ENCODE measurements at places on chromosomes 4 and X.
A peak's percentile ranks its signal among the peaks of the same experiment; 100 is the strongest.

- no peak for DNase-seq
Observed at GRCh38 chrX:48785186-48785539, 1.2 kb upstream of the GATA1 start.

DNA sequence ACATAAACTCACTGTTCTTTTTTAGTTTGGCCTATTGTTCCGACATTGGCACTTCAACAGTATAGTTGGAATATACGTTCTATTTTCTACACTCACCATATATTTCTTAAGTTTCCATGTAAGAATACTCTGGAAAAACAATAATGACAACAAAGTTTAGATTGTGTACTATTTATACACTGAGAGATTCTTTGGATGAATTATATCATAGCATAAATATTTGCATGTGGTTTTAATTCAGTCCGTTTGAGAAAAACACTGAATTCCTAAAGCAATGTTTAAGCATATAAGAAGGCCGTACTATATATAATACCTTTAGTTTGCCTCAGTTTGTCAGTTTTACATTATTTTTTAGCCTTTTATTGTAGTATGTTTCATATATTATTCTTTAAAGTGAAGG, 82.4 kb downstream of the RAP1GDS1 start:
- no peak for DNase-seq

GRCh38 chrX:123481913-123482851, 250.7 kb downstream of the THOC2 start:
- DNase-seq: no peak

- no peak for DNase-seq
Observed at GRCh38 chrX:8731559-8732395, at the start of gene ANOS1. TSS of gene ANOS1 (minus strand) at chrX:8732137. CDS start at chrX:8732036, 101 bp downstream.

- no peak for DNase-seq
Observed at GRCh38 chr4:48633657-48634056, 143.6 kb downstream of the ZAR1 start.

GRCh38 chrX:26851981-26852380, 611.2 kb downstream of the PPP4R3C start:
- DNase-seq: no peak

- no peak for DNase-seq
Observed at GRCh38 chr4:54855191-54855854, 197.6 kb downstream of the KIT start.

DNA sequence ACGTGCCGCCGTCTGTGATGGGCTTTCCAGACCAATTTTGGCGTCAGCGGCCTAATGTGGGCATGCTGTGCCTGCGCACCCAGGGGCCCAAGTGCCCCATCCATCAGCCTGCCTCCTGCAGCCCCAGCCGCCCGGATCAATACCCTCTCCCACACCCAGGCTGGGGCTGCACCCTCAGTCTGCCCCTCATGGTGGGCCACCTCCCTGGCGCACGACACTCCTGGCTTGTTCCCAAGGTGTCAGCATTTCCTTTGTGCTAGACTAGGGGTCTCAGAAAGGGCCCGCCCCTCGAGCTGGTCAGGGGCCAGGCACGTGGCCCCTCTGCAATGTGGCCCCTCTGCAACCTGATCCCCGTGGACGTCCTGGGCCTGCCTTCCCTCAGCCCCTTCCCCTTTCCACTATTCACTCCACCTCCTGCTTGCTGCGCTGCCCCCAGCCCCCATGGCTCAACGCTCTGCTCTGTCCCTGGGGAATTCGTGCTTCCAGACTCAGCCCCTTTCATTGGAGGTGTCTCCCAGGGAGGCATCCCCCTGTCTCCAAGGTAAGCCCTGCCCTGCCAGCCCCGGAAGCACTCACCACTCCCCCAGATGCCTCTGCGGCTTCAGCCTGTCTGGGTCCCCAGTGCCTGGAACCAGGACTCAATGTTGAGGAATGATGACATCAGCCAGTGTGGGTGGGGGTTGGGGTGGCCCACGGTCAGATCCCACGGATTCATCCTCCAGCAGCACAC, 130.8 kb downstream of the HMX1 start:
- no peak for DNase-seq

DNA sequence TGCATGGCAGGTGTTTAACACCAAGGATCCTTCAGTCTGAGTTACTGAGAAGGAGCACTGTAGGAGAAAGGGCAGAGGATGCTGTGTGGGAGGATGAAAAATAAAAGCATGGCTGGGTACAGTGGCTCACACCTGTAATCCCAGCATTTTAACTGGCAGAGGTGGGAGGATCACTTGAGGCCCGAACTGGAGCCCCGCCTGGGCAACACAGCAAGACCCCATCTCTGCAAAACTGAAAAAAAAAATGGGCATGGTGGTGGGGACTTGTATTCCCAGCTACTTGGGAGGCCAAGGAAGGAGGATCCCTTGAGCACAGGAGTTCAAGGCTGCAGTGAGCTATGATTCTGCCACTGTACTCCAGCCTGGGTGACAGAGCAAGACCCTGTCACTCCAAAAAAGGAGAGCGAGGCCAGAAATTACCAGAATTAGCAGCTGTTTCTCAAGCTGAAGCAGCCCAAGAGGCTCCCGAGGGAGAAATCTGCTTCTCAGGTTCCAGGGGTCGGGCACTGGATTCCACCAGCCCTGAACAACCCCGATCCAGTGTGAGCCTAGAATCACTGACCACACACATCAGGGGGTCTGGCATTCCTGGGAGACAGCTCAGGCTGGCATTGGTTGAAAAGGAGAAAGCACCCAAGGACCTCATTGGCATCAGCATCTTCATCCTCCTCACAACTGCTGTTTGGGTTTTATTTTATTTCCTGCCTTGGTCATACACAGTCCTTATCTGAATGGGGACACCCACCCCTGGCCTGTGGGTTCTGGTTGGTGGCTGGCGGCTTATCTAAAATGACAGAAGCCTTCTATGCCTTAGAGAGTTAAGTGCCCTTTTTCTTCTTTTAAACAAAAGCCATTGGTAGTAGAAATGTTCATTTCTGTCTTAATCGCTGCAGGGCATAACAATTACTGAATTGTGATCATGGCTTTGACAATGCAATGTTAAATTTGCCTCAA, 66.3 kb upstream of the TRIM2 start:
- DNase-seq: no peak

GRCh38 chr4:41323179-41323578, 66.5 kb downstream of the UCHL1 start:
- DNase-seq: no peak

- no peak for DNase-seq
Observed at GRCh38 chrX:138865093-138865649, 153.7 kb upstream of the FGF13 start.

DNA sequence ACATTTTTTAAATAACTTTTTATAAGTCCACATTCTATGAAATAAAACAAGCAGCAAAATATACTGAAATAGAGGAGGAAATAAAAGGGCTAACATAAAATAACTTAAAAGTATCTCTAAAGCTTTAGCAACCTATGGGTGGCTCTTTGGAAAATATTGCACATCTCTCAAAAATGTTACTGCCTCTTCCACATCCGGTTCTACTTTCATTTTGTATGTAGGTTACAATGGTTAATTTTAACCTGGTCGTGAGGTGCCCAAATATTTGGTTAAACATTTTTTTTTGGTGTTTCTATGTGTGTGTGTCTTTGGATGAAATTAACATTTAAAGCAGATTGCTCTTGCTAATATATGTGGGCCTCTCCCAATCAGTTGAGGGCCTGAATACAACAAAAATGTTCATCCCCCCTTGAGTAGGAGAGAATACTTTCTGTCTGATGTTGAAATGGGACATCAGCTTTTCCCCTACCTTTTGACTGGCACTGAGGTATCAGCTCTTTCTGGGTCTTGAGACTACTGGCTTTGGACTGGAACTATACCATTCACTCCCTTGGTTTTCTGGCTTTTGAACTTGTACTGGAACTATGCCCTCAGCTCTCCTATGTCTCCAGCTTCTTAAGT, 353.0 kb downstream of the ADAM29 start:
- DNase-seq: no peak

DNA sequence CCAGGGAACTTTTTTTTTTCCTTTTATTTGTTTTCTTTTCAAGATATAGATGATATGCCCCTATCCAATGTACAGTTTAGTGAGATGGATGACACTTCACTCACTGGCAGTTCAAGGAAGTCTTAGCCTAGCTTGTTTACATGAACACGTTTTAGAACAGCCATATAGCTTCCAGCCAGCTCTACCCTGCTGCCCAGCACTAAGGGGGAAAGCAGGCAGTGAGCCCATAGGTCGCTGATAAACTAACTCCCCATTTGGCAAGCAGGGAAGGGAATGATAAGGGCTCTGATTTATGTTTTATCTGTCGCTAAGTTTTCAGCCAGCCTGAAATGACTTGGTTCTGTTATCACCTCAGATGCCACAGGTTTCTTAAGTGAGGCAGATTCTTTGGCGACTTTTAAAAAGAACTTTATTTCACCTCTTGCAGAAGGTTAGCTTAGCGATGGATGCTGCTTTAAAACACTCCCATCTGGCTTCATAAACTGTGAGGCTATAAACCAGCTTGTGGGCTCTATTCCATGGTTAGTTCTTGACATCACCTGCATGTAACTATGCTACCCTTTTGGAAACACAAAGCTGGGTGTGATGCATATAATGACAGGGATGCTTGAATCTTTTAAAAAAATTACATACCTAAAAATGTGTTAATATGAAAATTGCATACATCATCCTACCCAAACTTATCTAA, 348.4 kb downstream of the FBXO8 start:
- DNase-seq: no peak

DNA sequence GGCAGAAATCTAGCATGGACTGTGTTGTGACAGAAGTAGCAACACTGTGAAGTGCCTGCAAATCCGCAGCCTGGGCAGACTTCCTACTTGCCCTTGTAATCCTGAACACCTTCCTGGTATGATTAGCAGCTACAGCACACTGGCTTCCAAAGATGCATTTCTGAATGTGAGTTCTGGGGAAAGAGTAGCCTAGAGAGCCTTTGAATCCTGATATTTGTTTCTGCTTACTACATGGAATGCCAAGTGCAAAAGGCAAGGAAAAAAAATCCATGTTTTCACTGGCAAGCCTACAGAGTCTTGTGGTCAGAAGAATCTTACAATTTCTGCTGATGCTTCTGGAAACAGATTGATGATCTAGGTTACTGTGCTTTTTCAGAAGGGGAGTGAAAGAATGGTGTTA, 223.7 kb downstream of the COL25A1 start:
- DNase-seq: no peak

- no peak for DNase-seq
Observed at GRCh38 chr4:108901291-108901690, 138.4 kb upstream of the ETNPPL start.

DNA sequence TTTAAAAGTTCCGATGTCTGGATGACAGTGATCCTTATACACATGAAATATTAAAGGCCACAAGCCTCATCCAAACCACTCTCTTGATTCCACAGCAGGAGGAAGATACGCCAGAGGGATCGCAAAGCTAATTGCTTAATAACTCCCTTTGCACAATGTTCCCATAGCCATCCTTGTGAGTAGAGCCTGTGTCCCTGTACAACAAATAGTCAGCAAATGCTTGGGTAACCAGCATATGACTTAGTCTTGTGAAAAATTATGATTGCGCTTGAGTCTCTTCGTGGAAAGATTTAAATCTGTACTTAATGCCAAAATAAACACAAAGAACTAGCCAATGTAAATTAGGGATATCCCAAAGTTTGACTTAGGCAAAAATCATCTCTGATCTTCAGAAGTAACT, 31.5 kb downstream of the SLC9A7 start:
- DNase-seq: peak; percentile 78

DNA sequence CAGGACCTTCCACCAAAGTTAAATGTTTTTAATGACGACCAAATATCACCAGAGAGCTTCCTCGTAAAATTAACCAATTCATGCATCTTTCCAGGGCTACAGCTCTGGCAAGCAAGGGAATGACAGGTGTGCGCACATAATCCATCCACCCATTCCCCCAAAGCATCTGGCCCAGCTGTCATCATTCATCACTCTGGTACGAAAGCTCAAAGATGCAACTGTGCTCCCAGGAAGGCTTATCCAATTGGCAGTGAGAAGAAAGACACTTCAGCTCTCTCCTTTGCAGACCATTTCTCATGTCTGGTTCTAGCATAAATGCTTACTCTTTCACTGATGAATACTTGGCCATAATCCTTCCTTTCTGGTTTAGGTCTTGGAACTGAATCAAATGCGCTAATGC, 139.2 kb downstream of the NSUN7 start:
- no peak for DNase-seq

GRCh38 chr4:188971125-188971524, 831.9 kb downstream of the TRIML1 start:
- DNase-seq: peak; percentile 46

DNA sequence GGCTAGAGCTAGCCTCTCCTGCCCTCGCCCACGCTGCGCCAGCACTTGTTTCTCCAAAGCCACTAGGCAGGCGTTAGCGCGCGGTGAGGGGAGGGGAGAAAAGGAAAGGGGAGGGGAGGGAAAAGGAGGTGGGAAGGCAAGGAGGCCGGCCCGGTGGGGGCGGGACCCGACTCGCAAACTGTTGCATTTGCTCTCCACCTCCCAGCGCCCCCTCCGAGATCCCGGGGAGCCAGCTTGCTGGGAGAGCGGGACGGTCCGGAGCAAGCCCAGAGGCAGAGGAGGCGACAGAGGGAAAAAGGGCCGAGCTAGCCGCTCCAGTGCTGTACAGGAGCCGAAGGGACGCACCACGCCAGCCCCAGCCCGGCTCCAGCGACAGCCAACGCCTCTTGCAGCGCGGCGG, at the start of gene AR:
AR (plus strand) TSS at position 204 of the 400 bp plus-strand sequence. CDS start 1,126 bp downstream, outside the sequence.
- DNase-seq: peak; percentile 63

DNA sequence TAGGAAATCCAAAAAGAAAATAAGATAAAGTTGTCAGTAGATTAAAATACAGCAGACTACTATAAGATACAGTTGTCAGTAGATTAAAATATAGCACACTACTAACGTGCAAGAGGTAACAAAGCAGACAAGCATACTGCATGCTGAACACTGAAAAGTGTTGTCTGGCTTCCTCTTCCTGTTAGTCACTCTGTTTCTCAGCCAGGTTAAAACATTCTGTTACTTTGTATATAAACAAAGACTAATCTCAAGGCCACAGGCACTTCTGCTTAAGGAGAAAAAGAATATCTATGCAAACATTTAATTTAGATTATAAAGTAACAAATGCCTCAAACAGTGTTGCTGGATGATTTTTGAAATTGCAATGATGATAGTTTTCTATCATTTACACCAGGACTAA, 41.0 kb upstream of the SCD5 start:
- DNase-seq: no peak

DNA sequence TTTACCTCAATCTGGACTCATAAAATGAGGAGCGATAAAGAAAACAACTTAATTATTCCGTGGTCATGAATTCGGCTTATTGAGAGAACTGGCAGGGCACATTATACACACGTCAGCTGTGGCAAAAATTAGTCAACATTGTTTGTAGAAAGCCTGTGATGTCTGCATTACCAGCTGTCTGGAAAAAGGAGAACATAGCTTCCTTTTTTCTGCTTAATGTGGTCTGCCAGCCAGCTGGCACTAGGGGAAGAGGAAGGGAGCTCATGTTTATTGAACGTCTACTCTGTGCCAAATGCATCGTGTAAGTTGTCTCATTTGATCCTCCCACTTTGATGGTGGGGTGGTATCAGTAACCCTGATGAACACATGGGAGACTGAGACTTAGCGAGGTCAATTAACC, 367.6 kb downstream of the ARHGAP24 start:
- DNase-seq: no peak

GRCh38 chr4:39732728-39733127, 34.8 kb downstream of the UBE2K start:
- no peak for DNase-seq

GRCh38 chrX:3697220-3697684, 16.2 kb downstream of the PRKX start:
- no peak for DNase-seq
